Activated CD8-positive, alpha-beta memory T cell treated with anti-CD3 and anti-CD28 coated beads for 4 hours (primary cell): ENCODE measurements at places on chromosomes 7 and 10.

GRCh38 chr10:121062115-121062514 is 211.0 kb downstream of the WDR11 start:
- no peak for DNase-seq

GRCh38 chr7:24480501-24480900 is 92.8 kb upstream of the PALS2 start:
- no peak for DNase-seq

DNA sequence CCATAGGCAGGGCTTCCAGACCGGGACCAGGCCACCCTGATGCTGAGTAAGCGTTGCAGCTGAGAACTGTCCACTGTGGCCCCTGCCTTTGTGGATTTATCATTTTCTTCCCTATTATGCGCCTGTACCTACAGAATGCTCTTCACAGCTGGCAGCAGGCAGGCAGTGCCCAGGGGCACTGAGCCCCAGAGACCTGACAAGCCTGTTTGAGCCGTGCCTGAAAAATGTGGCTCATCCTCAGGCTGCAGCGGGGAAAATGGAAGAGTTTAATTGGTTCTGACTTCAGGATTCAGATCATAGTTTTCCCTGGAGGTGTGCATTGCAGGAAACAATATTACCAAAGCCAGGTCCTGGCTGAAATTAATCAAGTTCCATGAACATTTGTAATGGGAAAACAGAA is 200.2 kb downstream of the ZNF438 start:
- no peak for DNase-seq

DNA sequence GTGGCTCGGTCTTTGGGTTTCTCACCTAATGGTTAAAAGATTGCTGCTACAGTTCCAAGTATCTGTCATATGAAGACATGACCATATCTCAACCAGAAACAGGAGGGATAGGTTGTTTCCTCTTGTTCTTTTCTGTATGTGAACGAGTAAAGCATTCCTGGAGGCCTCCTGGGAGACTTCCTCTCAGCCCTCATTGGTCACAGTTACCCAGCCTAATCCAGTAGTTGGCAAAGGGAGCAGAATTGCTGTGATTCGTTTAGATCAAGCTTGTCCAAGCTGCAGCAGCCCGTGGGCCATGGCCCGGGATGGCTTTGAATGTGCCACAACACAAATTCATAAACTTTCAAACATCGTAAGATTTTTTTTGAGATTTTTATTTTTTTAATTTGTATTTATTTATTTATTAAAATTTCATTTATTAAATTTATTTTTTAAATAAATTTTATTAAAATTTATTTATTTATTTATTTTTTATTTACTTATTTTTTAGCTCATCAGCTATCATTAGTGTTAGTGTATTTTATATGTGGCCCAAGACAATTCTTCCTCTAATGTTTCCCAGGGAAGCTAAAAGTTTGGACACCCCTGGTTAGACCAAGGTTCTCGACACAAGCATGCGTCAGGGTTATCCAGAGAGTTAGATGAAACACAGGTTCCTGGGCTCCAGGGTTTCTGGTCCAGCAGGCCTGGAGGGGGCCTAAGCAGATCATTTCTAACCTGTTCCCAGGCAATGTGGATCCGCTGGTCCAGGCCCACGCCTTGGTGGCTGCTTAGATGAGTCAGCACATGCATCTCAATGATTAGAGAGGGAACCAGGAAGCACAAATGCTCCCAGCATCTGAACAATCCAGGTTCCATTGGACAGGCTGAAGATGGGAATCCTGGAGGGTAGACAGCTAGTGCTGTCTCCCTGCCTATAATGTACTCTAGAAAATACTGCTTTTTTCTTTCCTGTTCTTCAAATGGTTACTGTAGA is 25.6 kb downstream of the CDC123 start:
- no peak for DNase-seq

GRCh38 chr10:112570585-112570984 is 123.6 kb downstream of the VTI1A start:
- DNase-seq: no peak

DNA sequence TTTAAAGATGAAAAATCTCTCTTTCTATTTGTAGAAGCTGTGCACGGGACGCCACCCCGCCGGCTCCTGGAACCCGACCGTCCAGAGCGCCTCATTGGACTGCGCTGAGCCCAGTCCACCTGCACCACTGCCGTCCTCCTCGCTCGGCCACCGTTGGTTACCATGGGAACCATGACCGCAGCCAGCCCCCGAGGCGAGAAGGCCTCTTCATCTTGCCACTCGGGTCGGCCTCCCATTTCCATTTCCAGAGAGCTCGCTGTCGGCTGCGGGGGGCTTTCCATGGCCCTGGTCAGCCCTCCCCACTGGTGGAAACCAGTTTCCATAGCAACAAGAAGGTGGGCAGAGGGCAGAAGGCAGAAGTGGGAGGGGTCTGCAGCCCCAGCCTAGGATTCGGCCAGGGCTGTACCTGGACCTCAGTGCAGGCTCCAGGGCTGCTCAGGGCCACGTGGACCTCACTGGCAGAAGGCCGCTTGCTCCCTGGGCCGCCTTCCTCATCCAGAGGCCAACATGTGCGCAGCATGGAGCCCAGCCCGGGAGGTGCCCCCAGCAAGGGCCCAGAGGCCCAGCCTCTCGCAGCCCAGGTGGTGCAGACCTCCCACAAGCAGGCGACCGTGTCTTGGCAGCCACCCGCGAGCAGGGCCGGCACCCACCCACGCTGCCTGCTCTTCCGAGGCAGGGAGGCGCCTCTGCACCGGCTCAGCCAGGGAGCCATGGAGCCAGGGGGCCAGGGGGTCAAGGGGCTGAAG is 283.5 kb upstream of the PPP2R2D start:
- DNase-seq: no peak

- no peak for DNase-seq
Observed at GRCh38 chr10:2118201-2118600, 380.9 kb upstream of the ADARB2 start.

GRCh38 chr7:100130608-100131453 is 4.1 kb downstream of the MBLAC1 start:
- DNase-seq: peak; percentile 74

- no peak for DNase-seq
Observed at GRCh38 chr7:34260279-34260678, 354.9 kb downstream of the BMPER start.

DNA sequence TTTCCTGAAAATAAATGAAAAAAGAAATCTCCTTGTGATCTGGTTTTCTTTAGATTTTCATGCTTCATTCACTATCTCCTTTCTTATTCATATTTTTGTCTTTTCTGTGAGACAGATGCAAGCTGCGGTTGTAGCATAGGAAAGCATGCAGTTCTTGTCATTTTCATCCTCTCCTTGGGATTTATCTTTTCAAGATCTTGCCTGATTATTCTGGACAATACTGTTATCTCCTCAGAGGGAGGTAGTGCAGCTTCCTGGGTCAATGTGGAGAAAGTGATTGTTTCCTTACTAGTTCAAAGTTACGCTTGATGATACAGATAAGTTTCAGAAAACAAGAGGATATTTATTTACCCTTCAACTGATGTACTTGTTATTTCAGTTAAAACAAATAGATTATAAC is 114.6 kb downstream of the CPED1 start:
- DNase-seq: no peak

GRCh38 chr10:29646960-29647461 is 12.2 kb upstream of the SVIL start:
- no peak for DNase-seq

GRCh38 chr10:48943096-48943495 is 3.5 kb upstream of the LRRC18 start:
- no peak for DNase-seq

- DNase-seq: no peak
Observed at GRCh38 chr10:57791546-57791945, 476.1 kb downstream of the IPMK start.

DNA sequence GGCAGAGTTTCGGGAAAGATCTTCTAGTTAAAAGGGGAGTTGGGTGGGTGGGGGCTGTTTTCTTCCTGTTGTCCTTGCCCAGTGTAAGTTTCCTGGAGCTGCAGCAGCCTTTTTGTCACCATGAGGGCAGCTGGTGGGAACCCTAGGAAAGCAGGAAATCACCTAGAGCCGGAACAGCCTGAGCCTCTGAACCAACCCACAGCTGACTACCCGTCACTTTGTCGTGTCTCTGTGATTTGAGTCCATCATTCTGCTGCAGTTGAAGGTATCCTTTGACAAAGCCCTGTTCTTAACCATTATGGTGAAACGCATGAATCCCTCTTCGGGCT is 1.2 kb upstream of the C10orf143 start:
- no peak for DNase-seq

DNA sequence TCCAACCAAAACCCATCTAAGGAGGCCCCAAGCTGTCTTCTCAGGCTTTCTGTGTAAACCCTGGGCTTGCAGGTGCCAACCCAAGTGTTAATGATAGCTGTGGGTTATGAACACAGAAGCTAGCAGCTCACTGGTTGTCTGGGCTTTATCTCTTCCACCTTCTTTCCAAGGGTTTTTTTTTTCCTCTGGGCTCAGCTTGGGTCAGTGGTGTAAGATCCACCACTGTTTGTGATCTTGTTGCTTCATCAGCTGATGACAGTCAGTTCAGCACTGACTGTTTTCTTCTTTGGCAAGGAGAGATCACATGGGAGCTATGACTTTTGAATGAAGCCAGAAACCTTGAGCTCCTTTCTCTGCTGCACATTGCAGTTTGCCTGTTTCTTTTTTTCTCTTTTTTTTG is 4.6 kb downstream of the GTPBP4 start:
- DNase-seq: no peak

DNA sequence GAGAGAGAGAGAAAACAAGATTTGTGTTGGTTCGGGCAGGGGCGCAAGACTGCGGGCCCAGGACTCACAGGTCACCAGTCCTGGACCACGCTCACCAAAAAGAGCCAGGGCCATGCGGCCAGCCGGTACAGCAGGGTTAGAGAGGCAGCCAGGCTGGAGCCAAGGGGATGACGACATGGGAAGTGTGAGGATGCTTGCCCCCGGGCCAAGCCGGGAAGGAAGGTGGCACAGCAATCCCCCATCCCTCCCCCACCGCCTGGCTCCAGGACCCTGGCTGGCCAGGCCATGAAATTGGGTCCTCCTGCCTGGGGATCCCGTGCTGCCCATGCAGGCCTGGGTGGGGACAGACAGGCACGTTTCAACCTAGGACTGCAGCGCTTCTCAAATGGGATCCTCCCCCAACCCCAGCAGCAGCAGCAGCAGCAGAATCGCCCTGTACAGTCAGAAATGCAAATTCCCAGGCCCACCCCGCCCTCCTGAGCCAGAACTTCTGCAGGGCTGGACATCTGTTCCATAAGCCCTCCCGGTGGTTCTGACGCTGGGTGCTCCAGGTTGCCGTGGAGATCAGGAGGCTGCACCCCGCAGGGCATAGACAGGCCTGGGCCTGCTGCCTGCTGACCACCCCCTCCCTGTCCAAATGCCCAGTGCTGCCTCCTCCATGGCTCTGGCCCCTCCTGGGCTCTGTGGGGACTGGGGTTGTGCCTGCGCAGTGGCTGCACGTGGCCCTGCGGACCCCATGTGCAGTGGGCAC is 35.0 kb downstream of the YKT6 start:
- DNase-seq: no peak

GRCh38 chr7:47379629-47380324 is 202.1 kb downstream of the TNS3 start:
- DNase-seq: no peak

DNA sequence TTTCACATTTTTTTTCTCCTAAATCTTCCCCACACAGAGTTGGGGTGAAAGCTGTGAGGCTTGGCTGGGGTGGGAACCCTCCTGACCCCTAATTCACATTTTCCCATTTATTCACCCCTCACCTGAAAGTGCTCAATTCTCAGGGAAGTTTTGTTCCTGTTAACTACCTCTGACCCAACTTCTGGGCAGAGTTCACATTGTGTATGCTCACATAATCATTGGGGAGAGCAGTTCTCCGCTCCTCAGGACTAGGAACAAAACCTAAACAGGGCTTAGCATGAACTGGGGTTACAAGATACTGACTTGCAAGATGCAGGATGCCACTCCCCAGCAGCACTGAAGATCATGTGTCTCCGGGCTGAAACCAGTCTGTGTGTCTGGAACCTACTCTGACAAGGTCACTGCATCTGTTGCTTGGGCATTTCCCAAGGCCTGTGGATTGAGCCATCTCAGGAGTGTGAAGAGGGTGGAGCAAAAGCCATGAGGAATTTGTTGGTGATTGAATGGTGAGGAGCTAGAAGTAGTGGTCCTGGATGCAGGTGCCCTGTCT is 258.1 kb upstream of the IGFBP3 start:
- no peak for DNase-seq

DNA sequence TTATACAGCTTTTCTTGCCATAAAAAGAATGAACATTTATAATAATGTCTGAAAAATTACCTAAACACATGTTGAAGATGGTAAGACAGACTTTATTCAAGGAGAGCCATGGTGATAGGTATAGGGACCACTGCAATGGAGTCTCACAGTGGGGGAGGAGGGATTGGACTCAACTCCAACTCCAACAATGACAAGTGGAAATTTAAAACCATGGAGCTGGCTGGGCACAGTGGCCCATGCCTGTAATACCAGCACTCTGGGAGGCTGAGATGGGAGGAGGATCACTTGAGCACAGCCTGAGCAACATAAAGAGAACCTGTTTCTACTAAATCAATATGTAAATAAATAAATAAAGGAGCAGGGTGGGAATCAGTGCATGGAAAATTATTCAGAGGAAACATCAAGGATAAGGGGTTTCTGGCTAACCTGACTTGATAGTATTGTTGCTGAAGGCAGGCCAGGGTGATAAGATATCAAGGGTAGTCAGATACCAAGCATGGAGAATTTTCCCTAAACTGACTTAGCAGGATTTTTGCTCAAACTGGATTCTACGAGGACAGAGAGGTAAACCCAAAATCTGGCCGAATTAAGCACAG is 19.5 kb upstream of the MICU1 start:
- DNase-seq: no peak

DNA sequence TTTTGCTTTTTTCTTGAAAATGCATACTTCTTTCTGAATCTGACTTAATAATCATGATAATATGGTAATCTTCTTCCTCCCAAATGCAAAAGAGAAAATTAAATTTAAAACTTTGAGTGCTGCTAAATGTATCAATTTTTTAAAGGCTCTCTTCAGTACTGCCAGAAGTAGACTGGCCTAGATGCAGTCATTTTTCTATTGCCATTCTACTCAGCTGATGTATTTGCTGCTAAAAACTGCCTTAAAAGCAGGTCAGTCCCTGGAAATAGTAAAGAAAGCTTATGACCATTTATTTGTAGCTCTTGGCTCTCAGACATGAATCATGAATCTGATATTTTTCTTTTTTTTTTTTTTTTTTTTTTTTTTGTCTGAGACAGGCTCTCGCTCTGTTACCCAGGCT is 28.5 kb downstream of the NAPEPLD start:
- no peak for DNase-seq

GRCh38 chr10:91211675-91212074 is 8.8 kb upstream of the PCGF5 start:
- no peak for DNase-seq

- peak; percentile 82 for DNase-seq
Observed at GRCh38 chr10:110414548-110415309, 83.0 kb upstream of the DUSP5 start.

GRCh38 chr10:104038537-104038936 is 47.1 kb downstream of the COL17A1 start:
- DNase-seq: no peak

- no peak for DNase-seq
Observed at GRCh38 chr10:43871545-43871944, 222.9 kb upstream of the ZNF32 start.

- no peak for DNase-seq
Observed at GRCh38 chr10:92267343-92267742, 23.5 kb downstream of the CPEB3 start.
